ENCODE measurements at places on chromosomes 7 and 10.

GRCh38 chr10:54063514-54063913 is 737.5 kb downstream of the PCDH15 start:
- DNase-seq, result no peak

DNA sequence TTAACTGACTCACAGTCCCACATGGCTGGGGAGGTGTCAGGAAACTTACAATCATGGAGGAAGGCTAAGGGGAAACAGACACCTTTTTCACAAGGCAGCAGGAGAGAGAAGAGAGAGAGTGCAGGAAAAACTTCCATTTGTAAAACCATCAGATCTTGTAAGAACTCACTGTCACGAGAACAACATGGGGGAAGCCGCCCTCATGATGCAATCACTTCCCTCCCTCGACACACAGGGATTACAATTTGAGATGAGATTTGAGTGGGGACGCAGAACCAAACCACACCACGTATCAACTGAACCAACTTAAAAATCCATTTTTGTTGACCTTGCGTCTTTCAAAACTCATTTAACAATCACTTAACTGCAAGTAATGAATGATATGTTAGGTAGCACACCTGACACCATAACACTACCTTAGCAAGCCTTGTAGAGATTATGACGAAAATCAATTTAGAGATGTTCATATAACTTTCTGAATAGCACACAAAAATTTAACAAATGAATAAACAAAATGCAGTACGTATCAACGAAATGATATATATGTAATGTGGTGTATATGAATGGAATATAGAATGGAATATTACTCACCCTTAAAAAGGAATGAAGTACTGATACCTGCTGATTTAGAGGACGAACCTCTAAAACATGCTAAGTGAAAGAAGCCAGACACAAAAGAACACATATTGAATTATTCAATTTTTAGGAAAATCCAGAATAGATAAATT is 3.7 kb downstream of the FAM3C start:
- DNase-seq, result no peak

DNA sequence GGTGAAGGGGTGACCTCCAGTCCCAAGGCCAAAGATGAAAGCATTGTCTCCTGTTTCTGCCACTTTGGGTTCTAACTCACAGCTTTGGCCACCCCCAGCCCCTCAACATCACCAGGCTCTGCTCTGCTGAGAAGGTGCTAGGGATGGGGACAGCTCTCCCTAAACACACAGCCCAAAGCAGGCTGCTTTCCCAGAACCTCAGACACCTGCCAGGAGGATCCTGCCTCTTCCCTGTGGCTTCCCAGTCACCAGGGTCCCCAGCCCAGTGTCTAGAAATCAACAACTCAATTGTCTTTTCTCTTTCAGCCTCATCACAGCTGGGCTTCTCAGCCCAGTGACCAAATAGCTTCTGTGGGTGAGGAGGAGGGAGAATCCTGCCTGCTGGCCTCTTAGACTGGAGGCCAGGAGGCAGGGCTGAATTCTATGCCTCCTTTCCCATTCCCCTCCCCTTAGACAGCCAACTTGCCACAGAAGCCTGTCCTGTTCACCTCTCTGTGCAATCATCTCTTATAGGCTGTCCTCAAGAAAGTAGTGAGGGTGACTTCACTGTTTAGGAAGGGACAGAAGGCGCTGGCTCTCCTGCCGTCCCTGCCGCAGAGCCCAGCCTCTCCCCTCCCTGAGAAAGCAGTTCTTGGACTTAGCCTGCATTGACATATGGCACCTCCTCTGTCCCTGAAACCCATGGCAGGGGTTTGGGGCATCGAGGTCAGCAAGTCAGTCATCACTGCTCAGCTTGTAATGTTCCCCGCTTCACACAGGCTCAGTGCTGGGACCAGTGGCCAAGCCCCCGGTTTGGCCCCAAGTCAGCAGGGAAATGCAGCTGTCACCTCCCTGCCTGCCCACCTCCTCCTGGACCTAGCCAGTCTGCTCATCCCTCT is 3.7 kb downstream of the FGF8 start:
- no peak for DNase-seq

- DNase-seq, result no peak
Measured at GRCh38 chr7:133980804-133981203, 146.3 kb upstream of the LRGUK start.

- no peak for DNase-seq
Measured at GRCh38 chr7:23242935-23243334, 3.6 kb upstream of the GPNMB start.

DNA sequence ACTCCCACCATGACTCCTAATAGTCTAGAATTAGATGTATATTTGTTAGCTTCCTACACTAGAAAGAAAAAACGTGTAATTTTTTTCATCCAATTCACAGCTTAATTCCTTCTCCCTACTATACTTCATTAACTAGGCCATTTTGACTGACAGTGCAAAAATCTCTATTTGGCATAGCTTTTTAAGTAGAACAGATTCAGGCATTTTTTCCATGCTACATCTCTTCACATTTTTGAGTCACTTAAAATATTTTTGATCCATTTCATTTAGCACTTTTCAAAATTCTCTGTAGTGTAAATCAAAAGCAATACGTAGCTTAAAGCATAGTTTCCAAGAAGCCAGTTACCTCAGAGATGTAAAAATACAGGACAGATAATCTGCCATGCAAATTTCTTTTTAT is 391.1 kb upstream of the NPVF start:
- DNase-seq, result no peak

GRCh38 chr7:24742506-24743162 is 14.6 kb downstream of the GSDME start:
- DNase-seq, result no peak

GRCh38 chr10:13894412-13895093 is 307.8 kb downstream of the PRPF18 start:
- no peak for DNase-seq

DNA sequence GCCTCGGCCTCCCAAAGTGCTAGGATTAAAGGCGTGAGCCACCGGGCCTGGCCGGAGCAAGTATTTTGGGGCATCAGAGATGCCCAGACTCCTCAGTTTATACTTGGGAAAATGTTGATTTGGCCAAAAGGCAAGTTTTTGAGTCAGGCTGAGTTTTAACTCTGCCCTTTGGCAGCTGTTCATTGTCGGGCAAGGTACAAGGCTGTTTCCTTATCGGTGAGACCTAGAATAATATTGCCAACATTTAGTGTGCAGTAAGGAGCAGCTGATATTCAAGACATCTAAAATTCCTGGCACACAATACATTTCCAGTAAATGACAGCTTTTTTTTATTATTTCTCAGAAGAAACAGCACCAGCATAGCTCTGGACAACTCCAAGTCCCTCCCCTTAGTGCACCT is 147.6 kb upstream of the C7orf33 start:
- DNase-seq, result no peak

DNA sequence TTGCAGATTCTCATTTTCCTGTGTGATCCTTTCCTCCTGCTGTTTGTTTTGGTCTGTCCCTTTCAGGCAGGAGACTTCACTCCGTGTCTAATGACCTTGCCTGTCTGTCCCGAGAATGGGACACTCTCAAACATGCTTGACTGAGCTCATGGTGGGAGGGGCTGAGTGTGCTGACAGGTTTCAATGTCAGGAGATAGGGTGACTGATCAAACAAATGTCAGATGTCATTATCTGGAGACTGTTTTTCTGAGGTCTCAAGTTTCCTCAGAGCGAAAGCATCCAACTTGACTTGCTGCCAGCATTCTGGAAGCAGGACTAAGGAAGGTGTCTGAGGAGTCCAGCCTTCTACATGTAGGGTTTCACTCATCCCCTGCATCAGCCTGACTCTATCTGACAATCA is 228.8 kb upstream of the KIAA1217 start:
- no peak for DNase-seq

GRCh38 chr10:103856797-103857170 is 1.4 kb upstream of the SH3PXD2A start:
- DNase-seq, result no peak

DNA sequence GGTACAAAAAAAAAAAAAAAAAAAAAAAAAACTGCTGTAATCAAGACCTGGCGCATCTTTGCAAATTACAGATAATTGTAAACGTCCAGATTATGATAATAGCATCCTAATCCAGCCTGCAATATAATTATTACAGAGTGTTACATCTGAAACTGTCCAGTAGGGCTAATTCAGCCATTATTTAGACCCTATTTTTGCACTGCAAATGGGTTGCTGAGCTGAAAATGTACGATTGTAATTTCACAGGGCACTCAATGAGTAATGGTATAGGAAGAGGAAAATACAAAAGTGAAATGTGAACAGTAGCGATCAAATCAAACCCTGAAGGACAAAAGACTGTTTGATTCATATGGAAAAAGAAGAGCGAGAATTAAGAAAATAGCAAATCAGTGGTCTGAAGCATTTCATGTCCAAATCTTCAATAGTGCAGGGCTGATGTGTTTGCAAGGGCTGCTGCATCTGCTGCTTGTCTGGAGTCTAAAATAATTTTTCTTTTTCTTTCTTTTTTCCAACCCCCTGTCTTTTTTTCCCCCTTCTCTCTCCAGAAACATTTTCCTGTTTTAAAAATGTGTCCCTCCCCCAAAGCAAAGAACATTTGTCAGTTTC is 8.9 kb downstream of the DLX6 start:
- no peak for DNase-seq

- DNase-seq, result no peak
Measured at GRCh38 chr7:1883834-1884582, 213.9 kb downstream of the ELFN1 start.

DNA sequence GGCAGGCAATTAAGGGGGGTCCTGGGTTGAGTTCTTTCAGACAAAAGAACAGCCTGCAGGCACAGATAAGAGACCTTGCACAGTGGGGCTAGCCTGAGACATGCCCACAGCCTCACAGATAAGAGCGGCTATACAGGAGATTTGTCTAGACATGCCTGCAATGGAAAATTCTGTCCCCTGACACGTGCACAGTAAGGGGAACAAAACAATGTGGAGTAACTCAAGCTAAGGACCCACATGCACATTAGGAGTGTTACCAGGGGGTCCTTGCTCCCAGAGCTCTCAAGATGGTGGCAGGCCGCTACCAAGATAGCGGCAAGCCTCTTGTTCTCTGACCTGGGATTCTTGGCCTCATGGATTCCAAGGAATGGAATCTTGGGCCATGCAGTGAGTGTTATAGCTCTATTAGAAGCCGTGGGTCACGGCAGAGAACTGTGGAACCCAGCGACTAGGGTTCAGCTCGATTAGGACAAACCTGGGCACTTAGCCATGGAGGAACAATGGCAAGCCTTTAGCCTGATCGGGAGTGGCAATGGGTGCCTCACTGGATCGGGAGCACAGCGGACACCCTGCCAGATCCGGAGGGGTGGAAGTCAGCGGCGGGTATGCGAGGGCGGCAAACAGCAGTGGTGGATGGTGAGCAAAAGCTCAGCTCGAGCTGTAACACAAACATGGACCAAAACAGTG is 196.9 kb downstream of the CCSER2 start:
- DNase-seq, result no peak

GRCh38 chr10:13970236-13970956 is 360.3 kb downstream of the FRMD4A start:
- DNase-seq, result no peak

DNA sequence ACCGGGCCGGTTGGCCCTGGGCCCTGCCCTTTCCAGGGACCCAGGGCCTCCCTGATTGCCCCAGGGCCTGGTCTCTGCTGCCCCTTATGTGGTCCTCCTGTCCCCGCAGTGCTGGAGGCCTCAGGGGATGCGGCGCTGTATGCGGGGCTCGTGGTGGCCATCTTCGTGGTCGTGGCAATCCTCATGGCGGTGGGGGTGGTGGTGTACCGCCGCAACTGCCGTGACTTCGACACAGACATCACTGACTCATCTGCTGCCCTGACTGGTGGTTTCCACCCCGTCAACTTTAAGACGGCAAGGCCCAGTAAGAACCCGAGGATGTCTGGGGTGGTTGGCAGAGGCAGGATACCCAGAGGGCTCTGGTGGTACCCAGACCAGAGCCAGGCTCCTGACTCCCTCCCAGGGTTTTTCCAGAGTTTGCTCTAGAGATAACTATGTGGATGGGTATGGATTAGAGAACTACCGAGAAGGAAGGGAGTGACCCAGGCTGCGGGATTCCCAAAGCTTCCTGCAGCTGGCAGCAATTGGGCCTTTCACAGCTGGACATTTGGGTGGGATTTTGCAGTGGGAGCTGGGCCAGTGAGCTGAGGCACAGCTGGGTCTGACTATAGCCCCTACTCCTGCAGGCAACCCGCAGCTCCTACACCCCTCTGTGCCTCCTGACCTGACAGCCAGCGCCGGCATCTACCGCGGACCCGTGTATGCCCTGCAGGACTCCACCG is 28.1 kb upstream of the SLC29A3 start:
- no peak for DNase-seq
